Omental fat pad (tissue), 4 donors: ENCODE measurements at places on chromosomes 3 and 15.

DNA sequence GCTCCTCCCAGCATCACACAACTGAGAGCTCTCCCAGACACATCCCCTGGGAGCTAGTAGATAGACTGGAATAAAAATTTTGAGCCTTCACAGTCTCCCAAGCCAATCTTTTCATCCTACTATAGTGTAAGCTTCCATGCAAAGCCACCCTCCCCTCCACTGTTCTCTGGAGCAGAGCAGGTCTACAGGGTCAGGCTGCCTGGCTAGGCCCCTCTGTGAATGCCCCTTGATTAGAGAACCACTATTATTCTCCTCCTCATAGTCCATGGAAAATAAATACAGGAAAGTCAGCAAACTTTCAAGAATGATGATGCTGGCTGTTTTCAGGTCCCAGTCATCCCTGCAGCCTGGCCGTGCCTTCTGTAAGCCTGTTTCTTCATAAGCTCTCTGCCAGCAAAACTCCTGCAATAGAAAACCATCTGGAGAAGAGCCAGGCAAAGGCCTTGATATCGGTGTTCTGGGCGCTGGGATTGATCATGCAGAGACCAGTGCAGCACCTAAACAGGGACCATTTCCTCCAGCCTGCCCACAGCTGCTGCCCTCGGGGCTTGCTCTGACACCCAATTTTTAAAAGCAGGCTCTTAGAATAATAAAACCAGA, 51.7 kb downstream of the CRYGS start:
- DNase-seq = no peak

GRCh38 chr3:55965776-55966175, 478.7 kb upstream of the WNT5A start:
- no peak for DNase-seq

DNA sequence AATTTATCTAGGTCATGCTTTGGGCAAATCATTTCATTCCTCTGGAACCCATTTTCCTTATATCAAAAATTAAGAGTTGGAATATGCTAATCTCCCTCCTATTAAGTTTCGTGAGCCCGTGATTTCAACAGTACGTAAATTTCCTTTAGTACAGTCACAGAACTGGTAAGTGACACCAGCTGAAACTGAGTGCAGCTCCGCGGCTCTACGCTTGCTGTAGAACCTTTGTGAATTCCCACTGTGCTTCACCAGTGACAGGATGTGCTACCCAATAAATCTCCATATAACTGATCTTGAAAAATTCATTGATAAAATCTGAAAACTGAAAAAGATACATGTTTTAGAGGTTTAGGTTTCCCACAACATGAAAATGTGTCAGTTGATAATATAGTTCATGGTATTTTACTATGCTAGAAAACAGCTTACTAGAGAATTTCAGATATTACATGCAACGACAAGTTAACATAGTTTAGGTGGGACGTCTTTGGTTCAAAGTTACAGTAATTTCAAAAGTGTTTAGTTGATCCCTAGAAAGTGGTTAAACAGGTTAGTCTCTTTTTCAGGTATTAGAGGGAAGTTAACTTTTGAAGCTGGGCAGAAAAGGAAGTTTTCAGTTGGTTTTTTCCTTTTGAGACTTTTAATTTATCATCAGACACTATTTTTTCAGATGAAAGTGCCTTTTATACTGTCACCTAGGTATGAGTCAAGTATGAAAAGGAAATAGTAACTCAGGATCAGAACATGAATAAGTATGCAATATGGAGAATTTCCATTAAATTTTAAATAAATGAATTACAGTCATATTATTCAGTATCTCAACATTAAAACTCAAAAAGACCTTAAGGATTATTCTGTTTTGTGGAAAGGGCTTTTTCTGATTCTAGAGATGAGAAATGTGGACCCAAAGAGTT, 57.0 kb downstream of the PPARG start:
- DNase-seq = no peak

GRCh38 chr3:136749091-136749490, 3.1 kb downstream of the STAG1 start:
- no peak for DNase-seq

- no peak for DNase-seq
Observed at GRCh38 chr15:62868507-62868906, 174.0 kb upstream of the TPM1 start.

- no peak for DNase-seq
Observed at GRCh38 chr3:17088602-17089313, 204.0 kb downstream of the PLCL2 start.

DNA sequence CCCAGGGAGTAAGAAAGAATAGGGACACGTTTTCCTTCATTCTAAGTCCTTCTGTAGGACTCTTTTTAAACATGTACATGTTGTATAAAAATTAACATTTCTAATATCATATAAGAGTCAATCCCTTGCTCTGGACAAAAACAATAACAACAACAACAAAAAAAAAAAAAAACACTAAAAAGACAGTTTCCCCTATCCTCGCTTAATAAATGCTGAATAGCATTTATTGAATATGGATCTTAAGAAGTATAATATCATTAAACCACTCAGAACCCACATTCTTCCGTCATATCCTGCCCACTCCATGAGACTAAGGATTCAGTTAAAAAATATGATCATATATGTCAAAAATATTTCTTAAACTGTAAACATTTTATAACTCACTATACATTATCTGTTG, 145.1 kb downstream of the AQP9 start:
- no peak for DNase-seq

DNA sequence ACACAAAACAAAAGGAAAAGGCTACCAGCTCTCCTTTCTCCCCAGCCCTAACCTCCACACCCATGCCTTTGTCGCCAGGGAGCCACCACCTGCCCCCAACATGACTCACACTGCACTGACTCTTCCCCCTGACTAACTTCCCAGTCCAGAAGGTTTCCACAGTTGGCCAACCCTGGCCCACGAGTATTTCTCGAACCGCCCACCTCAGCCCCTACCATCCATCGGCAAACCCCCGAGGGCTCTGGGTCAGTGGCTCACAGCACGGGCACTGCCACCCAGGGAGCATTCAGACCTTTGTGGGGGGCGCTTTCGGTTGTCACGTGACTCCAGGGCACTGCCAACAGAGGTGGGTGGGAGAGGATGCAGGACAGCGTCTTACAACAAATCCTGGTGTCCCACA, 152.3 kb downstream of the LRRC28 start:
- DNase-seq = no peak

DNA sequence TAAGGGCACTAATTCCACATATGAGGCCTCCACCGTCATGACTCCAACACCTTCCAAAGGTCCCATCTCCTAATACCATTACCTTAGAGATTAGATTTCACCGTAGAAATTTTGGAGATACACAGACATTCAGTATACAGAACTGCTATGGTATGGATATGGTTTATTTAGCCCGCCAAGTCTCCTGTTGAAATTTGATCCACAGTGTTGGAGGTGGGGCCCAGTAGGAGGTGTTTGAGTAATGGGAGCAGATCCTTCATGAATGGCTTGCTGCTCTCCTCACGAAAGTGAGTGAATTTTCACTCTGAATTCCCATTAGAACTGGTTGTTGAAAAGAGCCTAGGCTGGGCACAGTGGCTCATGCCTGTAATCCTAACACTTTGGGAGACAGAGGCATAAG, 7.4 kb downstream of the MKRN3 start:
- no peak for DNase-seq

DNA sequence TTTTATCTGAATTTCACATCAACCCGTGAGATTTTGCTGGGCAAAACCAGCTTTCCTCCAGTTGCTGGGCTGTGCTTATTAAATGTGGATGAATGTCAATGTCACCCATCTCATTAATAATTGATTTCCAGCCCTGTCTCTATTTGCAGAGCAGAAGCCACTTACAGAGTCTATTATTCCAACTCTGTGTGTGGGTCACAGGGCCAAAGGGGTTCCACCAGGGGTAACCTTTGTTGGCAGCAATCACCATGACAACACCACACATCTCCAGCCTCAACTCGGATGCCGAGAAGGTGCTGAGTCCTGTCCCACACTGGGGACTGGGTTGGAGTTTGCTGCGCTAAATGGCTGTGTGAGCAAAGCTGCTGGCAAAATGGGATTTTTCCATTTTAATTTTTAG, 51.1 kb upstream of the WNT5A start:
- DNase-seq = no peak

DNA sequence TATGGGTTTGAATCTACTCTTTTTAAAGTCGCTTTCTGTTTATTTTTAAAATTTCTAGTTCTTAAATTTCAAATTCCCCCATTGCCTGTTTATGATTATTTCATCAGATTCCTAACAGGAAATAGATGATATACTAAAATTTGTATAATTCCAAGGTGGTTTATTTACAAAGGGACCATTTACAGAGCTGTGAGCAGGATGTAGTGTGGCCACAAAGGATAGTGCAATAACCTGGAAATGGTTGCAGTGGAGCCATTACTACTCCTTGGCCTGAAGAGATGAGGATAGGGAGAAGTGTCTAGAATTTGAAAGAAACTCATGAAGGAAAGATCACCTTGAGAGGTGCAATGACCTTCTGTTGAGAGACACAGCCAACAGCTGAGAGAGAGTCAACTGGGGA, 58.5 kb upstream of the AP4E1 start:
- DNase-seq = no peak

DNA sequence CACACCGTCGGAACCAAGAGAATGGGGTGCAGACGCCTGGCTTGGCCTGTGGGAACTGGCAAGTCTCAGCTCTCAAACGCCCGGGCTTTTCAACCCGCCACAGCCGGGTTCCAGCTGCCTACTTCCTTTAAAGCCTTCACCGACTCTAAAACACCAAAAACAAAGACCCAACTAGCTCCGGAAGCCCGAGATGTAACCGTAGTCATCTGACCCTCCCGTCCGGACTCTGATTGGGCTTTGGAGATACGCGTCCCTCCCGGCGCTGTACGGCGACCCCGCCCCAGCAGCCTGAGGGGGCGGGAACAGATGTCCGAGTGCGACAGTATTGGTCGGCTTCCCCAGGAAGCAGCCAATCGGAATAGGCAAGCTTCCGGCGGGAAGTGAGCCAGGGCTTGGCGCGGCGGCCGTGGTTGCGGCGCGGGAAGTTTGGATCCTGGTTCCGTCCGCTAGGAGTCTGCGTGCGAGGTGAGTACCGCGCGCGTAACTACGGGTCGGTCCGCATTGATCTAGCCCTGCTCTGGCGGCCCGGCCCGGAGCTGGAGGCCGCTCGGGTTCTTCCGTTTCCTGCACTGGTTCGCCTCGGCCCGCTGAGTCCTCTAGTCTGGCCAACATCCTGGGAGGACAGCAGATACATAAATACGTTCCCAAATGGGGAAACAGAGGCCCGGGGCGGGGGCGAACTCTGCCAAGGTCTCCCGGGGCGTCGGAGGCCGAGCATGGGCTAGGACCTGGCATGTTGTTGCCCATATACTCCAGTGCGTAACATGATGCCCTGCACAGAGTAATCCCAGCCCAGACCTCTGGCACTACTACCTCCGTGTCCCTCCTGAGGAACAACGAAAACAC, at the start of gene BLM:
BLM (plus strand) TSS at position 371 of the 846 bp plus-strand sequence. CDS start 30,047 bp downstream, outside the sequence.
- peak; percentile 78 for DNase-seq

- DNase-seq = no peak
Observed at GRCh38 chr3:125683067-125683829, 88.0 kb upstream of the OSBPL11 start.

GRCh38 chr3:60809857-60810610, 441.2 kb downstream of the FHIT start:
- DNase-seq = no peak

DNA sequence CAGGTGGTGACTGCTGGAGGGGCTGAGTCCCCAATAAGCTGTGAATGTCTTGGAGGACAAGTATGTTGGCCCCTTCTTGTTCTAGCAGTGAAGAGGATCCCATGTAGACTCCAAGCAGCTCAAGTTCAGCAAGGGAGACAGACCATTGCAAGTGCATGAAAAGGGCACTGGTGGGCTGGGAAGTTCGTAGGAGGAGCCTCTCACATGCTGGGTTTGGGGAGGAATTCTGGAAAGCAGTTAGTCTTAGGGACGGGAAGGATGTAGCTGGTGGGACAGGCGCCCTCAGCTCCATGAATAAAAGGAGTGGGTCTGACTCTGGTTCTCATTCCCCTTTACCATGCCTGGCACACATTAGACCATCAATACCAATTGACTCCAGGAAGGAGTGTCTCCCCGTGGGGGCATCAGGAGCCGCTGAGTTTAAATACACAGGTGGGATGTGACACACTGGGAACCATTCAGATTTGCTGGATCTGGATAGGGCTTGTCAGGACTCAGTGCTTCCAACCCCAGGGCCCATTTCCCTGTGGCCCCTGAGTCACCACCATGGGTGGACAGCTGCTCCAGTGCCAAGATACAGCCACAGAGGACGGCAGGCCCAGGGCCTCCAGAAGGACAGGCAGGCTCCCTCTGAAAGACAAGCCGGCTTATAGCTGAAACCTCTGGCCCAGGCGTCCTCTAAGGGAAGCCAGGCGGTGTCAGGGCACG, 552 bp upstream of the XYLB start:
- DNase-seq = no peak

GRCh38 chr3:186679151-186679550, 13.3 kb downstream of the HRG start:
- DNase-seq = no peak

DNA sequence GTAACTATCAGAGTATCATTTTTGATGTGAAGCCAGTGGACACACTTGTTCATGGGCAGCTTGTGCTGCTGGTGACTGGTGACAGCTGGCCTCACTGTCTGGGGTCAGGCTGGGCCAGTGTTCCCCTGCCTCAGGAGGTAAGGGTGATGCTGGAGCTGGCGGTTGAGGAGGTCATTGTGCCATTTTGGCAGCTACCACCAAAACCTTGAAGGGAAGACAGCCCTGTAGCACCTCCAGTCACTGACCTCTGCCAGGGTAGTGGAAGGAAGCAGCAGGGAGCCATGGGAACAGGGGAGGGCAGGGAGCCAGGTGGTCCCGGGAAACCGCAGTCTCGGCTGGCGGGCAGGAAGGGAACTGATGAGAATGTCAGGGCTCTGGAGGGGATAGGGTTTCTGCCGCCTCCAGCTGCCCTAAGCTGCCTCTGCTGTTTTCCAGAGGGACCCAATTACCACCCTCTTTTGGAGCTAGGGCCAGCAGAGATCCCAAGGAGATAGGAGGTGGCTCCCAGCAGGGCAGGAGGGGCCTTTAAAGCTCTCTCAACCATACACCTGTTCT, 24.8 kb downstream of the FOXL2NB start:
- DNase-seq = no peak

DNA sequence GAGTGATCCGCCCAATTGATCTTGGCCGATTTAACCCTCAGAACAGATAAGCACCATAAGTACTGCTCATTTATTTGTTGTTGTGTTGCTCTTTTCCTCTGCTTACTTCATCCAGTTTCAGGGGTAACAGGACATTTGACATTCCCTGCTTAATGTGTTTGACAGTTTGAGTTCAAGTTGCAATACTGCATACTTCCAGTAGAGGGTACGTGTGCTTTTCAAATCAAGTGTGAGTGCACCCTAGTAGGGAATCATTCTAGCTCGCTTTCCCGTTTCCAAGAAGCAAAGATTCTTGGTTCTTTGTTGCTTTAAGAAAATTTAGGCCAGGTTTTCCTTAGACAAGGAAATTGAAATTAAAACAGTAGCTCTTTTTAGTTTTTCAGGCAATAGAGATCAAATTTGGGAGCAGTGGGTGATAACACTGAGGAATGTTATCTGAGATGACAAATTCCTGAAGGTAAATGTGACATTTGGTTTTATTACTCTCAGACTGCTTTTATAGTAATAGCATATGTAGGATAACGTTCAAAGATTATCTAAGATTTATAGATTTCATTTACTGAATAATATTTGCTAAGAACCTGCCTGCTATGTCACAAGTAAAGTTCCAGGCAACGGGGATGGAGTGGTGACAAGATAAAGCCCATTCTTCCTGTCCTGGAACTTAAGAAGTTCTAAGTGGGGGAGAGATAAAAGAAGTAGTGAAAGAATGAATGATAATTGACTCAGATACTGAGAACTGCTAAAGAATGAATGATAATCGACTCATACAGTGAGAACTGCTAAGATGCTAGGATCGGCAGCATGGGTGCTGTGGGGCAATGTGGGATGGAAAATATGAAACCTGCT, 73.3 kb downstream of the SYNPR start:
- DNase-seq = no peak

GRCh38 chr3:71050538-71051258, 532.8 kb downstream of the FOXP1 start:
- DNase-seq = no peak
